ENCODE measurements at places on chromosomes 3 and 15.

- DNase-seq, result no peak
These were observed 48.8 kb downstream of the TIPARP start for GRCh38 chr3:156723182-156723619.

GRCh38 chr3:62368705-62369475 lies 4.5 kb downstream of the FEZF2 start:
- DNase-seq, result no peak

- no peak for DNase-seq
These were observed 5.9 kb downstream of the KBTBD13 start for GRCh38 chr15:65082303-65082953.

GRCh38 chr15:56460071-56460470 lies 4.9 kb downstream of the MNS1 start:
- no peak for DNase-seq

DNA sequence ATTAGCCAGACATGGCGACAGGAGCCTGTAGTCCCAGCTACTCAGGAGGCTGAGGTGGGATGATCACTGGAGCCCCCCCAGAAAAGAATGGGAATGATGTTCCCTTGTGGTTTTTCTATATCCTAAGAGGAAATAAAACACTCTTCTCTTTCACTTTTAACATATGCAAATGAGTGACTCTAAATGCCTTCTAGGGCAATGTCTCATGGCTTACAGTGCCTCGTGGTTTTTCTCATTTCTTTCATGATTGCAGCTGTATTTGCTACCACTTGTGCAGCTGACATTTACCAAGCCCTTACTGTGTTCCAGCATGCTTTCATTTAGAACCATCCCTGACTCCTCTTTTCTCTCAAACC lies 26.4 kb downstream of the STOML1 start:
- DNase-seq, result no peak

GRCh38 chr15:45777781-45778180 lies 143.0 kb downstream of the SQOR start:
- DNase-seq, result no peak

Data from stimulated activated CD4-positive, alpha-beta T cell treated with anti-CD3 and anti-CD28 coated beads, Interleukin-2, amount 100 ng/mL, for 4 hours (primary cell).